Activated CD8-positive, alpha-beta memory T cell treated with anti-CD3 and anti-CD28 coated beads, Interleukin-2, amount 10 ng/mL, durations not matched to agents 7 days and 5 days (primary cell): ENCODE measurements at places on chromosomes 3 and 15.

DNA sequence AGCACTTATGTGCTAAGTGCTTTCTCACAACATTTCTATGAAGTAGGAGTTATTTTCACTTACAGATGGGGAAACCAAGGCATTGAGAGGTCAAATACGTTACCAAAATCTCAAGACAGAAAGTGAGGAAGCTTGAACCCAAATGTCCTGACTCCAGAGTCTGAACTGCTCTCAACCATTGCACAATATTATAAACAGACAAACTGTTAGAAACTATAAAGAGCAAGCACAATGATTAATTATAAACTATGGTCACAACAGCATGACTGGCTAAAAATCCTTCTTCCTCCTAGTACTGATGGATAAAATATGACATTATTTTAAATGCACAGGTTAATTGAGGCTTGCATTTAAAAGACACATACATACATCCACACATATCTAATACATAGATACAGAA, 77.9 kb upstream of the ASB14 start:
- H3K36me3 ChIP-seq = no peaks in the 10 kb centered on the region
- no peak overlapping the region for H3K27ac ChIP-seq
- DNase-seq = no peak
- peaks cover 25% of the 10 kb centered on the region for H3K27me3 ChIP-seq
- H3K4me1 ChIP-seq = no peaks in the 10 kb centered on the region
- H3K4me3 ChIP-seq = no peak overlapping the region

DNA sequence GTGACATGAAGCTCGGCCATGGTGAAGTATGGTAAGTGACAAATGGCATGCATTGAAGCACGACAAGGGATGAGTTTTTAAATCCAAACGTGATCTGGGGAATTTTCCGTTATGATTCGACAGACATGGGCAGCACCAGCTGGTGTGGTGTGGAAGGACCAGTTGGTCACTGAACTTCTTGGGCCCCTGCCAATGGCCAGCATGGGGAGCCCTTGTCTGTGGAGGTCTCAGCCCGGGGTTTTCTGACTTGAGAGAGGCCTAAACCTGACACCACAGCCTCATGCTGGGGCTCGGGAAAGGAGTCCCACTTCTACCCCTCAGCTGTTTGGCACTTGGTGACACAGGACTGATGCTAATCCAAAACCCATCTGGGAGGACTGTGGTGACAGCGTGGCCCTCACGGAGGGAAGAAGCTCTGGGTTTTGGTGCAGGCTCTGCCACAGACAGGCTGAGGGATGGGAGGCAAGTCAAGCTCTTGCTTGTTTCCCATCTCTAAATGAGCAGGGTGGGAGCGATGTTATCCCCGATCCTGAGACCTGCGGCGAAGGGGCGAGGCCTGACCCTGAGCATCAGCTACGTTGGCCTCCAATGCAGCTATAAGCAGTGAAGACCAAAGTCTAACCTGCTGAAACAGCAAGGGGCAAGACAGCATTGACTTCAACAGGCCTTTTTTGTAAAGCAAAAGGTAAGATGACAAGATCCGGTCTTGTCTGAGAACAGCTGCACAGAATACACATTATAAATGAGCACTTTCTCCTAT, 69.5 kb downstream of the ATP1B3 start:
- no peak overlapping the region for H3K4me3 ChIP-seq
- no peak for DNase-seq

- no peak for DNase-seq
- H3K27me3 ChIP-seq = no peaks in the 10 kb centered on the region
- peaks cover 25% of the 10 kb centered on the region for H3K4me1 ChIP-seq
- H3K4me3 ChIP-seq = no peak overlapping the region
- H3K36me3 ChIP-seq = peaks cover 4% of the 10 kb centered on the region
These were observed 132.2 kb downstream of the KLF13 start for GRCh38 chr15:31458596-31459399.

GRCh38 chr3:42688487-42689420, 3.4 kb downstream of the KLHL40 start:
- H3K27ac ChIP-seq = no peak overlapping the region
- DNase-seq = no peak
- H3K4me3 ChIP-seq = no peak overlapping the region
- H3K4me1 ChIP-seq = peaks cover 3% of the 10 kb centered on the region

DNA sequence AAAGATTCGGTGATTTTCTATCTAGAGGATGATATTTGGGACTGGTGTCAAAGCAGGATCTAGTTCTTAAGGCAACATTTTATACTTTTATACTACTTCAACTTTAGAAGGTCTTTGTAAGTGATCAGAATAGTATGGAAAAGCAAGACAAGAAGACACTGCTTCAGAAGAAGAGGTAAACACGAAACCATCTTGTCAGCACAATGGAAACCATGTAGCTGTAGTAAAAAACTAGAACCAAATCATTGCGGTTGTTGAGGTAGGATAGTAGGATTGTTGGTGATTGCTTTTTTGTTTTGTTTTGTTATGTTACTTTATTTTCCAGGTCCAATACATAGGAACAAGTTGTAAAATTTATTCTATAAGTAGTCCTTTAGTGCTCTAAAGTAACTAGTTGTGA, 40.0 kb downstream of the SEMA6D start:
- no peak overlapping the region for H3K27ac ChIP-seq

- no peaks in the 10 kb centered on the region for H3K27me3 ChIP-seq
- H3K4me1 ChIP-seq = peaks cover 25% of the 10 kb centered on the region
- DNase-seq = peak; percentile 42
These were observed 72.7 kb downstream of the IL1RAP start for GRCh38 chr3:190586631-190587011.

DNA sequence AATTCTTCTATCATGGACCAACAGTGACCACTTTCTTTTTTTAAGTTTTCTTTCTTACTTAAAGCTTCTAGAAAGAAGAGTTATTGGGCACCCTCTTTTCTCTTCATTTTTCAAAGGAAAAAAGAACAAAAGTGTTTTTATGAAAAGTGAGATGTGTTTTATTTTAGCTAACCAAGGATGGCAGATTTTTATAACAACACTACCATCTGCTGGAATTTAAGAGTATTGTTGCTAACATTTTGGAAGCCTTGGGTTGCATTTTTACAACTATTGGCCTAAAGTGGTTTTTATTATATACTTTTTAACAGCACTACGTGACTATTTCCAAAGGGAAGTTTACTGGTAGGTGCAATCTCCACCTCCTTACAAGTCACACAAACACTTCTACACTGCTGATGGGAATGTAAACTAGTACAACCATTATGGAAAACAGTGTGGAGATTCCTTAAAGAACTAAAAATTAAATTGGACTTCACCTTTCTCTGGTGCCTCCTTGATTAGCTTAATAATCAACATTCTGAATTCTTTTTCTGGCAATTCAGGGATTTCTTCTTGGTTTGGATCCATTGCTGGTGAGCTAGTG, 237.7 kb upstream of the AGTR1 start:
- no peak overlapping the region for H3K4me3 ChIP-seq
- no peaks in the 10 kb centered on the region for H3K36me3 ChIP-seq
- no peak for DNase-seq
- H3K4me1 ChIP-seq = no peaks in the 10 kb centered on the region
- no peak overlapping the region for H3K27ac ChIP-seq
- no peaks in the 10 kb centered on the region for H3K27me3 ChIP-seq

DNA sequence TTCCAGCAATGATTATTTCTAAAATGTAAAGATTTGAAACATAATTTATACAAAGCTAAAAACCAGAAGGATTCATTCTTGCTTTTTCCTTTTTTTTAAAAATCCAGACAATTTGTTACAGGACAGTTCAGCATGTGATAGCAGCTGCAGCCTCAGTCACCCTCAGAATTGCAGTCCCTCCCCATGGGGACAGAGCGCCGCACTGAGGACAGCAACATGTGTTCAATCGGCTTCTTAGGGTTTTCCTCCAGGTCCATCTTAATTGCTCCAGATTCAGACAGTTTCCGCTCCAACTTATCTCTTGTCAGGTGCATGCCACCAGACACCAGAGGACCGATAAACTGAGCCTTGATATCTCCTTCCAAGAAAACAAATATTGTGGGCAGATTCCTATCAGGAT, 134.9 kb upstream of the TBC1D5 start:
- no peak overlapping the region for H3K27ac ChIP-seq
- H3K4me3 ChIP-seq = no peak overlapping the region
- H3K4me1 ChIP-seq = no peaks in the 10 kb centered on the region
- peaks cover 3% of the 10 kb centered on the region for H3K27me3 ChIP-seq
- DNase-seq = no peak
- no peaks in the 10 kb centered on the region for H3K36me3 ChIP-seq

- no peak overlapping the region for H3K4me3 ChIP-seq
- H3K4me1 ChIP-seq = peaks cover 20% of the 10 kb centered on the region
- H3K27me3 ChIP-seq = no peaks in the 10 kb centered on the region
- H3K36me3 ChIP-seq = peaks cover 5% of the 10 kb centered on the region
These were observed 314.1 kb upstream of the TGFBR2 start for GRCh38 chr3:30292192-30292893.

GRCh38 chr3:78957456-78957855, 810.3 kb downstream of the ROBO1 start:
- DNase-seq = no peak
- no peak overlapping the region for H3K27ac ChIP-seq
- H3K4me1 ChIP-seq = no peaks in the 10 kb centered on the region
- no peaks in the 10 kb centered on the region for H3K27me3 ChIP-seq

- no peak for DNase-seq
- H3K27ac ChIP-seq = no peak overlapping the region
- no peaks in the 10 kb centered on the region for H3K4me1 ChIP-seq
- no peaks in the 10 kb centered on the region for H3K36me3 ChIP-seq
These were observed 61.3 kb downstream of the TMCO5A start for GRCh38 chr15:37995461-37996347.

DNA sequence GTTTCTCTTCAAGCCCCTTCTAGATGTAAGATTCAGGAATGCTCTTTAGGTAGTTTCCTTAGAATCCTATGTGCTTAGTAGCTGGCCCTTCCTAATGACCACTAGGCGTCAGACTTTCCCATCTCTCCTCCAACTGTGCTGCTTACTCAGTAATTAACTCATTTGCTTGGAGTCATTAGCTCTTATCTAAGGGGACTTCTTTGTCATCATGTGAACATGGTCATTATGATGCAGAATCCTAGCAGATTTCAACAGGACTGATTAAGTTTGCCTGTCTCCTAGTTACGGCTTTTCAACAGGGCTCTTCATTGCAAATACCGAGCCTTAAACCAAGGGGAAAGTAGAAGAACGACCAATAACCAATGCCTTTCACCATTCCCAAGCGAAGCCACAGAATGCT, 46.4 kb downstream of the GJD2 start:
- no peak for DNase-seq
- H3K36me3 ChIP-seq = no peaks in the 10 kb centered on the region
- H3K27me3 ChIP-seq = peaks cover 49% of the 10 kb centered on the region
- H3K4me1 ChIP-seq = no peaks in the 10 kb centered on the region
- H3K4me3 ChIP-seq = no peak overlapping the region

- peaks cover 2% of the 10 kb centered on the region for H3K36me3 ChIP-seq
- no peak for DNase-seq
- peak overlapping the region; percentile 29 for H3K27ac ChIP-seq
- H3K27me3 ChIP-seq = no peaks in the 10 kb centered on the region
- peaks cover 40% of the 10 kb centered on the region for H3K4me1 ChIP-seq
These were observed 8.3 kb upstream of the MAP1A start for GRCh38 chr15:43508991-43509659.

- peaks cover 2% of the 10 kb centered on the region for H3K36me3 ChIP-seq
- H3K4me3 ChIP-seq = no peak overlapping the region
- no peaks in the 10 kb centered on the region for H3K4me1 ChIP-seq
- H3K27me3 ChIP-seq = no peaks in the 10 kb centered on the region
These were observed 21.7 kb downstream of the SEMA3G start for GRCh38 chr3:52423173-52423572.

GRCh38 chr3:85180-85579, 111.4 kb upstream of the CHL1 start:
- H3K27ac ChIP-seq = no peak overlapping the region
- no peak overlapping the region for H3K4me3 ChIP-seq
- H3K4me1 ChIP-seq = no peaks in the 10 kb centered on the region
- H3K27me3 ChIP-seq = no peaks in the 10 kb centered on the region
- no peaks in the 10 kb centered on the region for H3K36me3 ChIP-seq

DNA sequence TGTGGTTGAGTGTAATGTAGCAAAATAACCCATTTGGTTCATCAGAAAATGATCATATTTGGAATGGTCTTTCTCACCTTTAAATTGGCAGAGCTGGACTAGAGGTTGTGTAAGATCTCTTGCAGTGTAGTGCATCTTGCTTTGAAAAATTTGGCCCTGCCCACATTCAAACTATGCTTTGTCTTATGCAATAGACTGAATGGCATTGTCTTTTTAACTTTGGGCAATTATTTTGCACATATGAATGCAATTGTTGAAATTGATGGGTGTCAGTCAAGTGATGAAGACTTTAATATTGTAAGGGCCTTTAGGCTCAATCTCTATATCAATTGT, 381.4 kb downstream of the GRM7 start:
- no peak overlapping the region for H3K27ac ChIP-seq
- H3K4me1 ChIP-seq = no peaks in the 10 kb centered on the region
- H3K4me3 ChIP-seq = no peak overlapping the region
- H3K36me3 ChIP-seq = no peaks in the 10 kb centered on the region
- DNase-seq = no peak

- DNase-seq = no peak
- H3K27me3 ChIP-seq = no peaks in the 10 kb centered on the region
- H3K27ac ChIP-seq = no peak overlapping the region
- H3K36me3 ChIP-seq = no peaks in the 10 kb centered on the region
These were observed 315.9 kb downstream of the ZIC4 start for GRCh38 chr3:147090461-147090860.
